Bladder microvascular endothelial cell (primary cell): ENCODE measurements at places on chromosomes 7 and 10. TPM values are rescaled to one million over a fixed set of nuclear protein-coding genes. Genes with fewer than 3 reads are reported as not detected.

MOGAT3 gene
- not detected in 2 replicates for total RNA-seq

CDK6 gene
- 23.5 and 81.1 TPM in 2 replicates for total RNA-seq

PFKFB3 gene
- 8.3 and 29.1 TPM in 2 replicates for total RNA-seq

ITIH2 gene
- not detected in 2 replicates for total RNA-seq

ABCB4 gene
- total RNA-seq, result 0.31 and 0.32 TPM in 2 replicates

HOXA4 gene
- 0.16 and 0.57 TPM in 2 replicates for total RNA-seq

DNAJC12 gene
- total RNA-seq, result 0.65 and 3.9 TPM in 2 replicates

ELAPOR2 gene
- 33.4 and 312 TPM in 2 replicates for total RNA-seq

KCP gene
- not detected in 2 replicates for total RNA-seq

DENND2A gene
- total RNA-seq, result under 0.01 and 1.0 TPM in 2 replicates

SPDYE8 gene
- total RNA-seq, result not detected in 2 replicates

PAPSS2 gene
- total RNA-seq, result 37.2 and 104 TPM in 2 replicates

CH25H gene
- 0.65 and 5.0 TPM in 2 replicates for total RNA-seq

SEMA3A gene
- total RNA-seq, result 2.4 and 42.2 TPM in 2 replicates

ADIRF gene
- total RNA-seq, result 16.2 and 28.5 TPM in 2 replicates

CALML3 gene
- total RNA-seq, result not detected in 2 replicates

GHRHR gene
- not detected in 2 replicates for total RNA-seq

SLC18A3 gene
- not detected in 2 replicates for total RNA-seq

GRM3 gene
- not detected in 2 replicates for total RNA-seq

ANXA7 gene
- total RNA-seq, result 56.3 and 77.1 TPM in 2 replicates

SMO gene
- 0.49 and 8.4 TPM in 2 replicates for total RNA-seq

TMEM225B gene
- not detected in 2 replicates for total RNA-seq

RET gene
- total RNA-seq, result 0.69 TPM in 1 of 2 replicates, not detected in the other

RBP3 gene
- not detected in 2 replicates for total RNA-seq

PON1 gene
- under 0.01 TPM in 1 of 2 replicates, not detected in the other for total RNA-seq

PTPRN2 gene
- total RNA-seq, result 1.6 and 1.9 TPM in 2 replicates

PNLIPRP2 gene
- not detected in 2 replicates for total RNA-seq

MEST gene
- total RNA-seq, result 1.1 and 3.2 TPM in 2 replicates

CNNM1 gene
- under 0.01 TPM in 1 of 2 replicates, not detected in the other for total RNA-seq

NPFFR1 gene
- total RNA-seq, result not detected in 2 replicates

KMT2C gene
- total RNA-seq, result 16.0 and 49.3 TPM in 2 replicates

AZGP1 gene
- total RNA-seq, result not detected in 2 replicates

TNS3 gene
- total RNA-seq, result 3.7 and 47.3 TPM in 2 replicates

GNG11 gene
- 235 and 256 TPM in 2 replicates for total RNA-seq

PKD1L1 gene
- total RNA-seq, result 6.3 and 8.7 TPM in 2 replicates

TMEM72 gene
- total RNA-seq, result not detected in 2 replicates

GPR85 gene
- 0.13 and 0.97 TPM in 2 replicates for total RNA-seq

SH2B2 gene
- 0.97 and 1.2 TPM in 2 replicates for total RNA-seq

TBX20 gene
- not detected in 2 replicates for total RNA-seq
